C1 segment of cervical spinal cord (tissue), 14 donors: ENCODE measurements at places on chromosomes 5 and 9.

GRCh38 chr9:68981789-68982188 is 32.1 kb downstream of the PRKACG start:
- no peak for DNase-seq

DNA sequence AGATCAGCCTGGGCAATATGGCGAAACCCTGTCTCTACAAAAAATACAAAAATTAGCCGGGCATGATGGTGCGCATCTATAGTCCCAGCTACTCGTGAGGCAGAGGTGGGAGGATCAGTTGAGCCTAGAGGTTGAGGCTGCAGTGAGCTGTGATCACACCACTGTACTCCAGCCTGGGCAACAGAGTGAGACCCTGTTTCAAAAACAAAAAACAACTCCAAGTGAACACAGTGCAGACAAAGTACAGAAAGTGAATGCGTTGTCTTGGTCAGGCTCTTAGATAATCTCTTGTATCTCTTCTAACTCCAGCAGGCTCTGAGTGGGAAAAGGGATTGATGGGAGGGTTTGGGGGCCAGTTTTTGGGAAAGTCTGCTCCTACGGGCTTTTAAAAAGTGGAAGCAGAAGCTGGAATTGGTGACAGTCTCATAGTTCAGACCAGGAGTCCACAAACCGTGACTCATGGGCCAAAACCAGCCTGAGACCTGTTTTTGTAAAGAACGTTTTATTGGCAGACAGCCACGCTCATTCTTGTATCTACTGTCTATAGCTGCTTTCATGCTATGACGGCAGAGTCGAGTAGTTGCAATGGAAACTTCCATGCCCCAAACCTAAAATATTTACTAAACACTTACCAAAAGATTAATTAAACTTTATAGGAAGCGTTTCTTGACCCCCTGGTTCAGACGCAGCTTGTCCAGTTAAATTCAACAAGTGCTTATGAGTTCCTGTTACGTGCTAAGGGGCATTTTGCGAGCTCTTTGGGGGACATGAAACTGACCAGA is 32.9 kb downstream of the NDST1 start:
- DNase-seq = no peak

DNA sequence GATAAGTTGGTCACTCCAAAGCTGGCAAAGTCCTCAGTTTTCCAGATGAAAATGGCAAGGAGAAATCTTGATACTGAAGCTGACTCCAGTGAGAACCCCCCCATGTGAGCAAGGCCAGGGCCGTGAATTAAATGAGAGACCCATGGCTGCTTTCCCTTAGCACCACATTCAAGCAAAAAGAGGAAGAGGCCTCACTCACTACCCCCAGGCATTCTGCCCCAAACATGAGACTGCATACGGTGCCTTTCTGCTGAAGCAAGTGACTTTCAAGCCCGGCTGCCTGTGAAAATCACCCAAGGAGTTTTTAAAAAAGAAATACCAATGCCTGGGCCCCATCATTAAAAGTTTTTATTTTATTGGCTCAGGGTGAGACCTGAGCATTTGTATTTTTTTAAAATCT is 66.9 kb downstream of the TMEM252 start:
- no peak for DNase-seq

GRCh38 chr9:109403116-109403515 is 82.3 kb upstream of the EPB41L4B start:
- DNase-seq = no peak

DNA sequence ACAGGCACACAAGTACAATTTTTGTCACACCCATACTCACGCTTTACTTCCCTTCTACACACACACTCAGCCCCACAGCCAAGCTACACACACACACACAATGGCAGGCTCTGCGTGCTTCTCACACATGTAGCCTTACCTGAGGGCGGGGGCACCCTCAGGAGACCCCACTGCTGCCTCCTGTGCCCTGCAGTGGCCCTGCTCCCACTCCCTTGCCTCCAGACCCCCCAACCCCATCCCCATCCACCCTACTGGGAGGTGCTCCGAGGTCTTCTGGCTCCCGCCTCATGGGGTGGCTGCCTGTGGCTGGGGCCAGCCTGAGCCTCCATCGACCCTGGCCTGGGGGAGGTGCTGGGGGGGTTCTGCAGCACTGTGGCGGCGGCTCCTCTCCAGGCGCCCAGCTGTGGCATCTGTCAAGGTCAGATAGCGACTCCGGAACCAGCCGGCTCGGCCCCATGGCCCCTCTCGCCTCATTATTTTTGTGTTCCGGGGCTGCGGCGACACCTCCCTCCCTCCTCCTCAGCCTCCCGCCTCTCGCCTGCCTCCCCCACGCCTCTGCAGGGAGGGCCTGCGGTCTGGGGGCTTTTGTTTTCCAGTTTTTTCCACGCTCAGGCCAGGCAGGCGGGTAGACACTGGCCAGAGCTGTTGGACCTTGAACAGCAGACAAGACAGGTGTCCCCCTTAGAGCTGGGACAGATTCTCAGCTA is 21.7 kb downstream of the CXXC5 start:
- DNase-seq = peak; percentile 47

GRCh38 chr5:5882706-5883105 is 460.2 kb downstream of the ICE1 start:
- no peak for DNase-seq

- no peak for DNase-seq
These were observed 19.9 kb downstream of the ABITRAM start for GRCh38 chr9:108953983-108954574.

DNA sequence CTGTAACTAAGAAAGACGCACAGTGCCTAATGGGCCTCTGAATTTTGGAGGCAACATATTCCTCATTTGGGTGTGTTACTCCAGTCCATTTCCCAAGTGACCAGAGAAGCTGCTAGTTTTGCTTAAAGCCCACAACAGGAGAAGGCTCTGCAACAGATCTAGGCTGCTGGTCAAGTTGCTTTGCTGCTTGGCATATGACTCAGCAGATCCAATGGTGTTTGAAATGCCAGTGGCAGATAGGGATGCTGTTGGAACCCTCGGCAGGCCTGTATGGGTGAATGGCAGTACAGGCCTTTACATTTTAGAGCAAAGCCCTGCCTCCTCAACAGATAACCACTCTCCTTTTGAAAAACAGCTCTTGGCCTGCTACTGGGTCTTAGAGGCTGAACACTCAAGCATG is 36.2 kb upstream of the ROR2 start:
- no peak for DNase-seq

GRCh38 chr5:113092683-113093082 is 116.1 kb downstream of the DCP2 start:
- no peak for DNase-seq

DNA sequence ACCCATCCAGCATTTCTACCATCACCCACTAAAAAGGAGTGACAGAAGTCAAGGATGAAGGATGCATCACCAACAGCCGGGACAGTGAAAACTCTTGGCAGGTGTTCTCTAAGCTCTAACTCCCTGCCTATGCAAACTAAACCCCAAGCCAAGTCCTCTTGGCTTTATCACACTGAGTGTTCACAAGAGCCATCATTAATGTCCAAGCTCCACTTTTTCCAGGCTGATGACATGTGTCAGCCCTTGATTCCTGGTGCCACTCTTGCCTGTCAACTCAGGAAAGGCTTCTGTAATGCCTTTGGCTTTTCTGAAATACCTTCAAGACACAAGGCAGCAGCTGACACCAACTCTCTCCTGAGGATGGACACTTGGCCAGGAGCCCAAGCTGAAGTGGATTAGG is 86.9 kb downstream of the NR6A1 start:
- no peak for DNase-seq

GRCh38 chr5:149794487-149794971 is 64.4 kb downstream of the PPARGC1B start:
- DNase-seq = no peak

DNA sequence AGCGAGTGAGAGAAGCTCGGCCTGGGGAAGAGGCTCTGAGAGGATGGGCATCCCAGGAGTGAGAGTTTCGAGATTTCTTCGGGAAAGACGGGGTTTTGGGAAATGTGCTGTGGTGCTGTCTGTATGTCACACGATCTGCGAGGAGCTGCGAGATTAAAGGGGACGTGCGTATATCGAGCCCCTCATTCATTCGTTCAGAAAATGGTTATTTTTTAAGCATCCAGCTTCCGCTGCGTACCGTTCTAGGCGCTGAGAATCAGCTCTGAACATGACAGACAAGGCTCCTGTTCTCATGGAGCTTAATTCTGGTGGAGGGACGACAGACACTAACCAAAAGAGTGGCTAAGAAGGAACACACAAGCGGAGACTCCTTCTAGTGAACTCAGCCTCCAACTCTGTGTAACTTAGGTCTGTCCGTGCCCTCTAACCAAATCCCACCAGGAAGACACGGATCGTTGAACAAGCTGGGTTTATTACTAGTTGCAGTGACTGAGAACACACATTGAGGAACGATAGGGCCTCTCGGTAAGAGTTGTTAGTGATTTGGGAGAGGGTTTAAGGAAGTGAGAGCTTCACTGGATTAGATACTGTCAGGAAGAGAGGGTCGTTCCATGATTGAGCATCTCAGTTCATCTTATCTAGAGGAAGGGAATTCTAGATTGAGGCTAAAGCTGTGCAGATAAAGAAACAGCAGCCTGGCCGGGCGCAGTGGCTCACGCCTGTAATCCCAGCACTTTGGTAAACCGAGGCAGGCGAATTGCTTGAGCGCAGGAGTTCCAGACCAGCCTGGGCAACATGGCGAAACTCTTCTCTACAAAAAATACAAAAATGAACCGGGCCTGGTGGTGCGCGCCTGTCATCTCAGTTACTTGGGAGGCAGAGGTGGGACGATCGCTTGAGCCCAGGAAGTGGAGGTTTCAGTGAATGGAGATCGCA is 1.0 kb upstream of the FBXW11 start:
- DNase-seq = no peak

- peak; percentile 40 for DNase-seq
These were observed 65.5 kb downstream of the INSYN2B start for GRCh38 chr5:169914766-169915165.

DNA sequence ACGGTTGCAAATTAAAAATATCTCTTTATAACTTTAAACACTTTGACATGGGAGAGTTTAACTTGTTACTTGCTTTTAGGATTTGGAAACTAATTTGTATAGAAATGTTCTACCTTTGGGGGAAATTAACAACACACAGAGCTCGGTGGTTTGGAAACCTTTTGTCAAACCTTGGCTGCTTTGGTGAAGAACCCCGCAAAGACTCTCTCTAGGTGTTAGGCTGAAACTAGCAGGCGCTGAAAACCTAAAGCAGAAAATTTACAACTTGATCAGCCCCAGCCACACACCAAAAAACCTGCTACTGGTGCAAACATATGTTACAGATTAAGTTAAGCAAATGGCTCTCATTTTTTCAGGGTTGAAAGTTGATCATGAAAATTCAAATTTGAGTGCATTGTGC is 25.8 kb downstream of the NR2F1 start:
- no peak for DNase-seq

GRCh38 chr5:141821430-141821925 is 56.7 kb downstream of the PCDH1 start:
- DNase-seq = peak; percentile 78

GRCh38 chr9:113566016-113566711 is 102.6 kb downstream of the RGS3 start:
- DNase-seq = peak; percentile 33

DNA sequence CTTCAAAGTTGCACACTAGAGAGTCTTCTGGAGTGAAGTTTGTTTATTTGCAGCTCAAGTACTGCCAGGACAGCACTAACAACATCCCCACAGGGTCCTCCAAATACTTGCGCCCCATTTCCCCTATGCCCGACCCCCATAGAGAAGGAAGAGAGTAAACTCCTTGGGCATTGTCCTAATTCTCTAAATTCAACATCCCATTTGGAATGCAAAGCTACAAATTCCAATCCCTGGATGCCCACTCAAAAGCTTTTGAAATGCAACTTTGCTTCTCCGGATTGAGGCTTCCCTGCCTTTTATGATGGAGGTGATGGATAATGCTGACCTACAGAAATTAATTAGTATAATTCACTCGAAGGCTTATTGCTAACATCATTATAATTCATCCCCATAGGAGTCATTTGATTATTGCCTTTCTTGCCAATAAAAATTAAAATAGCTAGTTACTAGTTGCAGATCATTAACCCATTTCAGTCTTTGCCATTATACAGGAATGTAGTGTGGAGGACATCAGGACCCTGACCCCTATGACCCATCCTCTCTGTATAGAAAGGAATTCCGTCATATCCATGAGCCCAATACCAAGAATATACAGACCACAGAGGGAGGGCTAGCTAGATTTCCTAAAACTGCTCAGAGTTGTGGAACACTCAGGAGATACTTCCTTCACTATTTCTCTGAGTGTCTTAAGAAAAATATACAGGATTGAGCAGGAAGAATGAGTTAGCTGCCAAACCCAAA is 277.6 kb downstream of the ZNF608 start:
- DNase-seq = no peak

- no peak for DNase-seq
These were observed 28.8 kb downstream of the NSD1 start for GRCh38 chr5:177162379-177162778.

DNA sequence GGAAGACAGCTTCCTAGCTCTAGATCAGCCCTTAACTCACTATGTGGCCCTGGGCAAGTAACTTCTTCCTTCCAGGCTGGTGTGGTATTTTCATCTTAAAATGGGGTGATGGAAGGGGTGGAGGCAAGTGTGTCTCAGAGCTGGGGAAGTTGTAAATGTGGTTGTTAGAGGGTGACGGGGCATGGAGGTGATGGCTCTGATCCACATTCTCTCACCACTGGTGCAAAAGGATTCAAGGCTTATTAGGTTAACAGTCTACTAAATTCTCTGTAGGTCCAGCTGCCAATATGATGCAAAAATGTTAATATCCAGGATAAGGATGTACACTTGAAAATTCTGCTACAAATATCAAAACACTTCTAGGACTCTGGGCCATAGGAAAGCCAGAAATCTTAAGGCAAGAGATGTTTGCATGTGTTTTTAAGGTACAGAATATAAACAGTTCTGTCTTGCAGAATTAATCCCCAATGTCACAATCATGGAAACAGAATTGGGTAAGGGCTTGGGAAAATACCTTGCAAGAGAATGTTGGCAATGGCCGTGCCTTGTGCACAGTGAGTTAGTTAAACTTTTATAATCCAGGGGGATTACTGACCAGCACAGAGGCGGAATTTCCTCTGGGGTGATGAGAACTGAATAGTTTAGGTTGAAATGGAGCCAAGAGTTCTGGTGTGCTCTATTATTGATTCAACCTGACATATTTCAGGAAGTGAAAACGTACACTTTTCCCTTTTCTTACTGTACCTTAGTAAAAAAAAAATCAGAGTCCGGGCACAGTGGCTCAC is 19.8 kb downstream of the TNFSF15 start:
- no peak for DNase-seq

DNA sequence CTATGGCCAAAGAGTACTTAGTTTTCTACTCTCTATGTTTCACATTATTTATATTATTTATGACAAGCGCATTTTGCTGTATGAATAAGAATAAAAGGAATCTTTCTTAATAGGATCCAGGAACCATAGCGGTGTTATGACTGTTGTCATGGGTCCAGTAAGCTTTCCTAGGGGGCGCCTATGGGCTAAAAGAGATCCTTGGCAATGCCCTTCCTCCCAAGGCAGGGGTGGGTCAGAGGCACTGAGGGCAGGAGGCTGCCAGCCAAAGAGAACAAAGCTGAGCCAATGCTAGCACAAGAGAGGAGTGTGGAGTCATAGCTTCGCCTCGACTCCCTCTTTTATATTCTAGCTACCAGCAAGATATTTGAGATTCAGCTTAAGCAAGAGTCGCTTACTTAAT is 98.4 kb upstream of the GNAQ start:
- DNase-seq = no peak

- DNase-seq = no peak
These were observed 234.7 kb downstream of the SYK start for GRCh38 chr9:91036356-91036755.
